ENCODE measurements at places on chromosomes 5 and 9.

DNA sequence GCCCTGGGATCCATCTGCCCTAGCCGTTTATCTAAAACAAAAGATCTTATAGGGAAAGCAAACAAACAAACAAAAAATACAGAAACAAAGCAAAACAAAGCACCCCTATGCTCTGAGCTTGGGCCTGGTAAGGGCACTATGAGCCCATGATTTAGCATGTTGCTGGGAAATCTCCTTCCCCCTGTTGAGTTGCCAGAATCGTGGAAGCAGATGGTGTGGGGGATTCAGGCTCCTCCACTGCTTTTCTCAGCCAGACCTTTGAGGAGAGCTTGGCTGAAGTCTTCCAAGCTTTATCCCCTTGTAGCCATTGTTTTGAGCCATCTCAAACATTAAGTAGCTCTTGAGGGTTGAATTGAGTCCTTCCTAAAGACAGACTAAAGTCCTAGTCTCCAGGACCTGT lies 29.9 kb downstream of the TMC1 start:
- no peak for DNase-seq

GRCh38 chr5:160379511-160379910 lies 9.1 kb upstream of the C1QTNF2 start:
- DNase-seq: no peak

GRCh38 chr5:71703941-71704340 lies 15.1 kb upstream of the CARTPT start:
- DNase-seq: no peak

- no peak for DNase-seq
Observed at GRCh38 chr5:102388235-102388634, 92.2 kb upstream of the SLCO4C1 start.

Measured in T1000 (cell line).